Bone marrow (tissue), 2 donors: ENCODE measurements at places on chromosomes 7 and 10.
A peak's percentile ranks its signal among the peaks of the same experiment; 100 is the strongest.

GRCh38 chr10:23516530-23516929 lies 77.7 kb downstream of the OTUD1 start:
- DNase-seq: peak; percentile 64

DNA sequence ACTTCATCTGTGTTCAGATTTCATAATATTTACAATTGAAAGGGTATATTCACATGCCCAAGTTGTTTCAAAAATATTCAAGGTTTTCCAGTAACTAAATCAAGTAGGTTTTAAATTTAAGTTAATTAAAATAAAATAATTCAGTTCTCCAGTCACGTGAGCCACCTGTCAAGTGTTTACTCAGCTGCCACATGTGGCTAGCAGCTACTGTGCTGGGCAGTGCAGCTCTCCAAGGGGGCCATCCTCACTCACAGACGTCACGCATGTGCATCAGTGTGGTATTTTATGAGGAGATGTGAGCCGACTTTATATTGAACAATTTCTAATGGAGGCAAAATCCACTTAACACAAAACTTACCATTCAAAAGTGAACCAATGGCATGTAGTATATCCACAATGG lies 69.7 kb upstream of the CAMK2B start:
- DNase-seq: no peak

- no peak for DNase-seq
Measured at GRCh38 chr7:50851891-50852290, 69.2 kb upstream of the GRB10 start.

DNA sequence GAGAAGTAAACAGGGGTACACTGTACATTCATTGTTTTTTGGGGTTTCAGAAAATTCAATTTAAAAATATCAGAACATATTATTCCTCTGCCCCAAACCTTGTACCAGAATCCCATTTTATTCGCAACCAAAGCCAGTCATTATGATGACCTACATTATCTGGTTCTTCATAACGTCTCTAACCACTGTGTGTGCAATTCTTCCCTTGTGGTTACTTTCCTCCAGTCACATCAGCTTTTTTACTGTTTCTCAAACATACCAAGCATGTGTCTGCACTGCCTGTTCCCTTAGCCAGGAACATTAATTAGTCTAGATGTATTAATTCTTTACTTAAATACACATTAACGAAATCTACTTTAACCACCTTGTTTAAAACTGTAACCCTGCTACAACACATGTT lies 64.8 kb downstream of the THSD7A start:
- DNase-seq: no peak

- no peak for DNase-seq
Measured at GRCh38 chr10:115355162-115355760, 262.1 kb downstream of the ATRNL1 start.

DNA sequence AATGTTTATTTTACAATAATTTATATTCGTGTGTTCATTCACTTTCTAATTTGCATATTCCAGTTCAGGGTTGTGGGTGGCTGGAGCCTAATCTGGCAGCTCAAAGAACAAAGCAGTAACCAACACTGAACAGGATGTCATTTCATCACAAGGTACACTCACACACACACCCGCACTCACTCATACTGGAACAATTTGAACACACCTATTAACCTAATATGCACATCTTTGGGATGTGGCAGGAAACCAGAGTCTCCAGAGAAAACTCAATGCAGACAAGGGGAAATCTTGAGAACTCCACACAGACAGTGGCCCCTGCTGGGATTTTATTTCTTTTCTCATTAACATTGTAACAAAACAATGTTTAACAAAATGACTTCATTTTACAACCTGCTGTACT lies 97.4 kb downstream of the TWIST1 start:
- DNase-seq: no peak

DNA sequence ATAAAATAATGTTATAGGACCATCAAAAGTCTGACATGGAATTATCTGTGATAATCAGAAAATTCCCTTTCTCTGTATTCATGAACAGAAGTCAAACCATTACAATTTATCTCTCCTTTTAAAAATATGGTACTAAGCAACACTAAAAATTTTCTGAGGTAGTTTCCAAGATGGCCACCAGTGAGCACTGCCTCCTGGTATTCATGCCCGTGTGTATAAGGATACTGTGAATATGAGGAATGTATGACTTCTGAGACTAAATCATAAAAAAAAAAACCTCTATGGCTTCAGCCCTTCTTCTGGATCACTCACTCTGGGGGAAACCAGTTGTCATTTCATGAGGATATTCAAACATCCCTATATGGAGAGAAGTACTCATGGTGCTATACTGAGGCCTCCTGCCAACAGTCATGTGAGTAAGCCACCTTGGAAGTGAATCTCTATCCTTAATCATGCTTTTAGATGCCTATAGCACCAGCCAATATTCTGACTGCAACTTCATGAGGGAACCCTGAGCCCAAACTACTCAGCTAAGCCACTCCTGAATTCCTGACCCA lies 41.1 kb downstream of the SIRT1 start:
- no peak for DNase-seq

DNA sequence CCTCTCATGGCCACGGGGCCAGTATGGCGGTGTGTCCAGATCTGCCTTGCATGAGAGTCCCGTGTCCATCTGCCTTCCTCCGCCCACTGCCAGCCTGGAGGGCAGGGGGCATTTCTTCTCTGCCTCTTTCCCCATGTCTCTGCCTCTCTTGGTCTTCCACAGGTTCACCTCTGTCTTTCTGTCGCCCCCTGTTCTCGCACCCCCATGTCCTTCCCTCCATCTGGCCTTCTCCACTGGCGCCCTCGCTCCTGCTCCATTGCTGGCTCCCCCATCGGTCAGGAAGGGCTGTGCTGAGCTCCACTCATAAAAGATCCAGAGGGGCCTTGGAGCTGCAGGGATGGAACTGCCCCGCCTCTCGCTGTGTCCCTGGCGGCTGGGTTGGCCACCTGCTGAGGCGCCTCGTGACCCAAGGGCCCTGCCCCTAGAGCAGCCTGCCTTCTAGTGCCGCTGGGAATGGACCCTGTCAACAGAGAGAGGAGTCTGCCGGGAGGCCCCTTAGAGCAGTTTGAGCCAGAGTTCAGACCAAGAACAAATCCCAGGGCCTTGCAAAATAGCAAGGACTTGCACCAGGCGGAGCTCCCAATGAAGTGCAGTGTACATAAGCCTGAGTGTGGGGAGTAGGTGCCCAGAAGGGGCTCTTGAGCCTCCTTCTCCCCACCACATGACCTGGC lies 42.0 kb downstream of the GOLGA7B start:
- DNase-seq: no peak

DNA sequence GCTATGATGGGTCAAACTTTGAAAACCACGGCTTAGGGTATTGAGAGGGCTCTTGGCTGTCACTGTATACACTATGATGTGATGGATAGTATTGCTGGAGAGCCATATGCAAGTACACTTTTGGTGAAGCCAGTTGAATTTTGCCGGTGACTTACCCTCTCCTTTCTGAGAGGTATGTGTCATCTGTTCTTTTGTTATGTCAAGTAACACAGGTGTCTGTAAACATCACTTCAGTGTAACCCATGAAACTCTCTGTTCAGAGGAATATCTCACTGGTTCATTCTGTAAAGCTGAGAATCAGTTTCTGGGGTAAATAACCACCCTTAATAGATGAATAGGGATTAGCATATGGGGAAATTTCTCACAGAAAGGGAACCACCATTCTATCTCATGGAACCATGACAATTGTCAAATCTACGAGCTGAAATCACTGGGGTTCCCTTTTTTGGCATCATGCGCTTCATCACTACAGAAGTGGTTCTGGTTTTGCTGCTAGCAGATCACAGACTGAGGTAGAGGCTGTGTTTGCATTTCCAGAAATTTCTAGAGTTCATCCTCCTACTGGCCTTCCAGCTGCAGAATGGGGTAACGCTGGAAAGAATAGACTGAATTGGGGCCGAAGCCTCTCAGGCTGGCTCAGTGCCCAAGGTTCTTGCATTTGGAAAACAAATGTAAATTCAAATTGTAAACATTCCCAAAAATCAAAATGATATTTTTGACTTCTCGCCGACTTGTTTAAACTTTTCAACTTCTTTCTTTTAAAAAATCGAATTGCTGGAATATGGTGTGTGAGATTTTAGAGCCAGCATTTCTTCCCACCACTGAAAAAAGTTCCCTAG lies 83.3 kb upstream of the CREB5 start:
- DNase-seq: no peak

DNA sequence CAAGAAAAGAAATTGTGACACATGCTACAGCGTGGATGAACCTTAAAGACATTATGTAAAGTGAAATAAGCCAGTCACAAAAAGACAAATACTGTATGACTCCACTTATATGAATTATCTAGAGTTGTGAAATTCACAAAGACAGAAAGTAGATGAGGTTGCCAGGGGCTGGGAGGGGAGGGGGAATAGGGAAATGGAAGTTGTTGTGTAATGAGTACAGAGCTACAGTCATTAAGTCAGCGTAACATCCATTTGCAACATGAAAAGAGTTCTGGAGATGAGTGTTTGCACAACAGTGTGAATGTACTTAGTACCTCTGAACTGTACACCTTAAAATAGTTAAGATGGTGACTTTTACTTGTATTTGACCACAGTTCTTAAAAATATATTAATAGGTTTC lies 112.1 kb upstream of the CDK1 start:
- DNase-seq: no peak

DNA sequence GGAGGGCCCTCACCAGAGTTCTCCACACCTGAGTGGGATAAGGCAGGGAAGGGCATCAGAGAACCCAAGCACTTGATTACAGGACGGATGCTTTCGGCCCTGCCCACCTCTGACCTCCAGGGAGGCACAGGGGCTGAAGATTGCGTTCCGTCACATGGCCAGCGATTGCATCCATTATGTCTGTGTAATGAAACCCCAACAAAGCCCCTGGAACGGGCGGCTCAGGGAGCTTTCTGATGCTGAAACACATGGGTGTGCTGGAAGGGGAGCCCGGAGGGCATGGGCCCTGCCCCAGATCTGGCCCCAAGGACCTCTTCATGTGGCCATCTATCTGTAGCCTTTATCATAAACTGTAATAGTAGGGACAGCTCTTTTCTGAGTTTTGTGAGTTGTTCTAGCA lies 117.2 kb downstream of the PTPN20 start:
- no peak for DNase-seq

- no peak for DNase-seq
Measured at GRCh38 chr7:74633451-74633921, 24.0 kb upstream of the GTF2I start.

DNA sequence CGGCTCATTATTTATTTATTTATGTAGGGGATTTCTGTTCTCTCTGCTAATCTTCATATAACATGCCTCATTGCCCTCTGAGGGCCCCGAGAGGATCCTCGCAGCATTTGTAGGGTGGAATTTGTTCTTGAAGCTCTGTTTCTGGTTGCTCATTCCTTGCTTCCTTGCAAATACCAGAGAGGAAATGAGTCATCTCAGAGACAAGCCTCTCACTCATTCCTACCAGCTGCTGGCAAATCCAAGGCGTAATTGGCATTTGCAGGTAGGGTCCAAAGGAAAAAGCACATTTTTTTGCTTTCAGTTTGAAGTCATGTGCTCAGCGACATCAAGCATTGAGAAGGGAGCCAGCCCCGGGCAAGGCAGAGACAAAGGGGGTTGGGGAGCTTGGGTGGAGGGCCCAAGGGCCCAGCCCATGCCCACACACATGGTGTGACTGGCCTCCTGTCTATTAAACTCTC lies 501.6 kb downstream of the GALNT17 start:
- DNase-seq: no peak

DNA sequence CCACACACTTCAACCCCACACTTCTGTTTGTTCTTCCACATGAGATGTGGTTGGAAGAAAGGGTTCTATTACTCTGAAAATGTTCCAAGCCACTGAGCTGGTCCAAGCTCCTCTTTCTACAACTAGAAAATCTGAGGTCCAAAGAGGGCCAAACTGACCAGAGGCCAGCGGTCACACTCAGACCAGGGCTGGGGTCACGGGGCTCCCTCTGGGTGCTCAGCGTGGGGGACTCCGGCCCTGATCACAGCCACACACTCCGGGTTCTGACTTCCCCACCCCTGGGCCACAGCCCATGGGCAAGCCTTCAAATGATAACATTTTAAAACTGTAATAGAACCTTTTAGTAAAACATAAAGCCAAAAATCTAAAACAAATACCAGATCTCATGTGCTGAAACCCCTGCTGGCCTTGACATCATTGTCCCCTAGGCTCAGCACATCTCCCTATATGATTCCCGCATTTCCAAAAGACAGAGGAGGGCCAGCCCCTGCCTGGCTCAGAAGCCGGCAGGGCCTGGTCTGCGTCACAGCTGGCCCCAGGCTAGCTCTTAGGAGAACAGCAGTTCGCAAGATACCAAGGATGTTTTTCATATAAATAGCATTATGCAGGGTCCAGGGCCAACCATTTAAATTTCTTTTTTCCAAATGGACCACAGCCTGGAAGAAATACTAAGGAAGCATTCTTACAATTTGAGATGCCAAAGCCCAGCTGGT lies 3.3 kb downstream of the CRYGN start:
- DNase-seq: no peak

- no peak for DNase-seq
Measured at GRCh38 chr10:11107948-11108347, 90.3 kb downstream of the CELF2 start.

DNA sequence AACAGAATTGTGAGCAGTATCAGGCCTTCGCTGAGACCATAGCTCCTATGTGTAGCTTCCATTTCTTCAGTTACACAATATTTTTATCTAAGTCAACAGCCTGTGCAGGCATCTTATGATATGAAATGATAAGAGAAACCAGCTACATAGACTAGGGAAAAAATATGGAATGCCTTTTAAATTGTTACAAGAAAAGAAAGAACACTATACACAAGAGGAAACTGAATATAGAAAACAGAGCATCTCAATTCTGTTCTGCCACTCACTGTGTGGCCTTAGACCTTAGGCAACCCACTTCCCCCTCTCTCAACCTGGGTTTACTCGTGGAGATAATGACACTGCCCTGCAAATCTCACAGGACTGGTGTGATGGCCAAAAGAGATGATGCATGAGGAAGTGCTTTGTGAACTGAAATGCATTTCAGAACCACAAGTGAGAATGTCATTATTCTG lies 132.9 kb downstream of the LRRN3 start:
- DNase-seq: no peak

DNA sequence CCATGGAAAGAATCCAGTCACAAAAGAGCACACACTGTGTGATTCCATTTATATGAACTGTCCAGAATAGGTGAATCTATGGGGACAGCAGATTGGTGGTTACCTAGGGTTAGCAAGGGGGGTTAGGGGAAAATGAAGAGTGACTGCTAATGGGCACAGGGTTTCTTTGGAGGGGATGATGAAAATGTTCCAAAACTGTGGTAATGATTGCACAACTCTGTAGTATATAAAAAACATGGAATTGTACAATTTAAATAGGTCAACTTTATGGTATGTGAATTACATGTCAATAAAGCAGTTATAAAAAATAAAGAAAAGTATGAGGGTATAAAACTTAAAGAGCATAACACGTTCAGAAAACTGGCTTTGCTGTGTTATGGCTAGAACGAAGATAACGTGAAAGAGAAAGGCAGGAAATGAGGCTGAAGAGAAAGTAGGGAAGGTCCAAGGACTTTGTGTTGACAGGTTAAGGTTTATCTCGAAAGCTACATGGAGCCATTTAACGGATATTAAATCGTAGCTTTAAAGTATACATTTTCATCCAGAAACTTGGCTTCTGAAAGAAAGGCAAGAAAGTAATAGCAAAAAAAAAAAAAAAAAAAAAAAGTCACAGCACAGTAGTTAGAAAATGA lies 26.4 kb upstream of the MSS51 start:
- DNase-seq: no peak

- no peak for DNase-seq
Measured at GRCh38 chr10:63154546-63155387, 21.6 kb downstream of the NRBF2 start.

GRCh38 chr10:72011468-72011867 lies 47.3 kb downstream of the CHST3 start:
- DNase-seq: no peak
